GM04504 (cell line): ENCODE measurements at places on chromosomes 1 and 21.

- DNase-seq: peak; percentile 57
These were observed 52.5 kb downstream of the CDC7 start for GRCh38 chr1:91553177-91553591.

DNA sequence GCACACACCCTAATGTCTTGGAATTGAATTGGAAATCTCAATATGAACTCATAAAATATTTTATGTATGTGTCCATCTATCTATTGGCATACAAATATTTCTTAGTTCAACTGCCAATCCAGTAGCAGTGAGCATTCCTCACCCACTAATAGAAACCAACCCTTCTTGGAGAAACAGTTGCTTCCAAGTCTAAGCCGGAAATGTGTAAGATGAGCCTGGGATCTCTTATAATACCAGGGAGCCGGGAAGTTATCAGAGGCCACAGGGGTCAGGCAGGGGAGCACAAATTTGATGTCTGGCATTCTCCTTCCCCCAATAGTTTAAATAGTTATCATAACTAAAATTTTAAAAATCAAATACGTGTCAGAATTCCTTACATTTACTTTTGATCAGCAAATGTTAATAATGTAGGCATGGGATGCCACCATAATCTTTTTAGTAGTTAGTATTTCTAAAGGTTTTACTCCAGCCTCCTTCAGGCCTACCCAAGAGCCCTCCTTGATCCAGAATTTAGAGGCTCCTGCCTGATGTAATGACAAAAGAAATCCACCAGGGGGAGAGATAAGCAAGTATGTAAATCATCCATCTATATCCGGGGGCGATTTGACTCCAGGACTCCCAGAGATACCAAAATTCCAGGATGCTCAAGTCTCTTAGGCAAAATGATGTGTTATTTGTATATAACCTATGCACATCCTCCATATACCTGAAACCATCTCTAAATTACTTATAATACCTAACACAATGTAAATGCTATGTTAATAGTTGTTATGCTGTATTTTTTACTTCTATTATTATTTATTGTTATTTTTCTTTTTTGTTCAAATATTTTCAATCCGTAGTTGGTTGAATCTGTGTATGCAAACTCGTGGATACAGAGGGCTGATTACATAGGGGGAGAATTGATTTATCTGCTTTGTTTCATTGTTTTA, 218.7 kb upstream of the COA6 start:
- DNase-seq: peak; percentile 30

- DNase-seq: no peak
These were observed 3.8 kb downstream of the DYRK1A start for GRCh38 chr21:37370152-37371040.

DNA sequence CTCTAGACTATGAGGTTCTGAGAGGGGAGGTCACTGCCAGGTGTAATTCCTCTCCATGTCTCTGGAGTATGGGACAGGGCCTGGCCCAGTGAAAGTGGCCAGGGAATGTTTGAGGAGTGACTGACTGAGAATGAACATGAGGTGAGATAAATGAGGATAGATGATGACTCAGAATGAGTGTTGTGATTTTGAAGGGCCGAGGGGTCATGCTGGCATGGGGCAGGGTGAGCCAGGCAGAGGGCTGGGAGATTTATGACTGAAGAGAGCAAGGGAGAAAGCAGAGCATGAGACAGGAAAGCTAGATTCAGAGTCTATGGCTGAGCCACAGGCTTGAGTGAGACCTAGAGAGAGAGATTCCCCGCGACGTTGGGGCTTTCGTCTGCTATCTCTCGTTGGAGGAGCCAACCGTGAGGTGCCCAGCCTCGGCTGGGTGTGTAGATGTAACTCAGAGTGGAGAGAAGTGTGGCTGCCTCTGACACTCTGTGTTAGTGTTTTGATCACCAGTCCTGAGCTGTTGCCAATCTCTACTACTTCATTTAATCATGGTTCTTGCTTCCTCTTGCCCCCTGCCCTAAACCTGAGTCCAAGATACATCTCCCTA, 50.1 kb downstream of the FOXD2 start:
- DNase-seq: no peak

- DNase-seq: no peak
These were observed 539 bp downstream of the CGN start for GRCh38 chr1:151511636-151512215.

DNA sequence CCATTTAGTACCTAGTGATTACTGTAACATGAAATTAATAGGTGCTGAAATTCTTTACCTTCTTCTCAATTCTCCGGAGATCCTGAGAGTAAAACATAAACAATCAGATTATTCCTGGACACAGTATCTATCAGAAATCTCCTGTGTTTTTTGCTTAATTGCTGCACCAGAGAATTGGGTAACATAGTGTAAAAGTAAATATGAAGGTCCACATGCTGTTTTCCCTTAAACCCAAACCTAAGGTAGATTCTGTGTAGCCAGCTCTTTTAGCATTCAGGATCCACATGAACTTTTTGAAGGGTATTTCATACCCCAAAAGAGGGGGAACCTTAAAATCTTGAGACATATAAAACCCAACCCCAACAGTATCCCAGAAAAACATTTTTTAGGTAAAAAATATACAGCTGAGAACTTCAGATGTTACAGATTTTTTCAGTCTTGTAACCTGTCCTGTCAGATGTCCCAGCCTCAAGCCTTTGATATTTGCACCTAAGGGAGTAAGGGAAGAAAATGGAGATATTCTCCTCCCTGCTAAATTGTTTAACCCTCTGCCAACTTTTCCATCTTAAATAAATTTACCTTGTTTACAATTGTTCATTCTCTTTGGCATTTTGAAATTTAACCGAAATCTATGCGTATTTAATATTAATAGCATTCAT, 11.2 kb downstream of the ODR4 start:
- DNase-seq: no peak
